CD4-positive, alpha-beta T cell treated with Interleukin-15 for 1 hour (primary cell): ENCODE measurements at places on chromosomes 1 and 21.

GRCh38 chr1:31373056-31373896 lies at the start of gene FABP3:
FABP3 (minus strand) TSS chr1:31373076; CDS start chr1:31373014, 62 bp downstream.
- DNase-seq, result no peak

DNA sequence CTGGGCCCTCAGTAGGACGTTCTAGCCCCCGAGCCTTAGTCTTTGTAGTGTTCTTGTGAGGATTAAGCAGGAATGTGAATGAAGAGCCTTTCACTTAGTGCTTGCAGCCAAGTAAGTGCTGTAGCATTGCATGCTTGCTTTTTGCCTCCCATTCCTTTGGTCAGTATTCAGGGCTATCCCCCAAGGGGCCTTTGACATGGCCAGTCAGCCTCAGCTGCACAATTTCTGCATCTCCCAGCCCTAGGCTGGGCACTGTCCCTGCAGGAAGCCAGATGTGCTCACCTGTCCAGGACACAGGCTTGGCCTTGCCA lies 30.5 kb downstream of the SOX13 start:
- DNase-seq, result no peak

GRCh38 chr1:183194527-183195141 lies 8.6 kb downstream of the LAMC2 start:
- no peak for DNase-seq

DNA sequence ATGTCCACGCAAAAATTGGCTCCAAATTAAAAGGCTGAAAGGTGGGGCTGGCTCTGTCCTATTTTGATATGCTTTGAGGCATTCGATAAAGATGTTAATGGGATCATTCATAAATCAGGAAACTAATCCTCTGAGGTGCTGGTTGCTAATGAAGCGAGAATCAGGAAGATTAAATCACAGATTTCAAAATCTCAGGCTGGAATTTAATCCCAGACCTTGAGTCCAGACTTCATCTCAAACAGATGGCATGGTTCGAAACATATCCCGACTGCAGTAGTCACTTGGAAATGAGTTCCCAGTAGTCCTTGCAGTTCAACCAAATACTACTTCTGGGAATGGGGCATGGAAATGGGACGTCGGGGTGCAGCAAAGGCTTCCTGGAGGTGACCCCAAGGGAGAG lies 4.5 kb upstream of the KLF17 start:
- no peak for DNase-seq

DNA sequence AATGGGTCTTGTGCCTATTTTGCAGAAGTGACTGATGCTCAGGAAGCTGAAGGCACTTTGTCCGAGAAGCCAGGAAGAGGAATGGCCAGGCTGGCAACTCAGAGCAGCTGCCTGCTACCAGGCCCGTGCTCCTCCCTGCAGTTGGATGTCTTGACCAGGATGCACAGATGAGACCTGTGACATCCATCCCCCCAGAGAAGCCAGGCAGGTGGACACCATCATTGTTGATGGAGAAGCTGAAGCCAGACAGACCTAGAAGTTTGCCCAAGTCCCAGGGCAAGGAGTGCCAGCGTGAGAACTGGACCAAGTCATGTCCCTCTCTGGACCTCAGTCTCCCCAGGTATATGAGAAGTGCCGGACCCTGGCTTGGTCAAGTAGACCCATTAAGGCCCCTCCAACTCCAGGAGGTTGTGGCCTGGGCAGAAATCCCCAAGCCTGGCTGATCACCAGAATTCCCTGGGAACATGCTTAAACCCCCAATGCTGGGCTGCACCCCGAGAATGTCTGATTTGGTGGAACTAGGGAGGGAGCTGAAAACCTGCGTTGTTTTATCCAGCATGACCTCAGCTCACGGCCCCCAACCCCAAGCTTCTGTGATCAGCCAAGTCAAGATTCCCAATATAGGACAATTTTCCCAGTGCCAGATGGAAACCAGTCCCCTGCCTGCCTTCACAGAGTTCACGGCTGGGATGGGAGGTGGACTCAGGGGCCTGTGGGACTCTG lies 82.4 kb downstream of the CAMK2N1 start:
- no peak for DNase-seq

DNA sequence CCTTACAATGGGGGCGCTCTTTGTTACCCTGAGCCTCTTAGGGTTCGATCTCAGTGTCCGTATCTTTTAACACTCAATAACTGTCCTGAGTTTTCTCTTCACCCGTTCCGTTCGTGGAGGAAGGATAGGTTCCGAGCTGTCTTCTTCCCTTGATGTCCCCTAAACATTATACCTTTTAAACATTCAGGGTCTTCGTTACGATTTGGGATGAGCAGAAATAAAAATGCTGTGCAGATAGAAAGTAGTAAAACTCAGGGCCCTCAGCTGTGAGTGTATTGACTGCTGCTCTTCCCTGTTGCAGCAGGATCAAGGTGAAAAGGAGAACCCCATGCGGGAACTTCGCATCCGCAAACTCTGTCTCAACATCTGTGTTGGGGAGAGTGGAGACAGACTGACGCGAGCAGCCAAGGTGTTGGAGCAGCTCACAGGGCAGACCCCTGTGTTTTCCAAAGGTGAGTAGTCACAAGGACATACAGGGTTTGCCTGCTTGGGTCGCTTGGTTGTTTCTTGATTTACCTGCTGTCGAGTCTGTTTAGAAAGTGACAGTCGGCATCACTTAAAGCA lies 784 bp downstream of the RPL11 start:
- no peak for DNase-seq

GRCh38 chr1:161046605-161047228 lies 940 bp upstream of the USF1 start:
- no peak for DNase-seq

- no peak for DNase-seq
Measured at GRCh38 chr1:11494771-11495170, 15.8 kb downstream of the DISP3 start.

DNA sequence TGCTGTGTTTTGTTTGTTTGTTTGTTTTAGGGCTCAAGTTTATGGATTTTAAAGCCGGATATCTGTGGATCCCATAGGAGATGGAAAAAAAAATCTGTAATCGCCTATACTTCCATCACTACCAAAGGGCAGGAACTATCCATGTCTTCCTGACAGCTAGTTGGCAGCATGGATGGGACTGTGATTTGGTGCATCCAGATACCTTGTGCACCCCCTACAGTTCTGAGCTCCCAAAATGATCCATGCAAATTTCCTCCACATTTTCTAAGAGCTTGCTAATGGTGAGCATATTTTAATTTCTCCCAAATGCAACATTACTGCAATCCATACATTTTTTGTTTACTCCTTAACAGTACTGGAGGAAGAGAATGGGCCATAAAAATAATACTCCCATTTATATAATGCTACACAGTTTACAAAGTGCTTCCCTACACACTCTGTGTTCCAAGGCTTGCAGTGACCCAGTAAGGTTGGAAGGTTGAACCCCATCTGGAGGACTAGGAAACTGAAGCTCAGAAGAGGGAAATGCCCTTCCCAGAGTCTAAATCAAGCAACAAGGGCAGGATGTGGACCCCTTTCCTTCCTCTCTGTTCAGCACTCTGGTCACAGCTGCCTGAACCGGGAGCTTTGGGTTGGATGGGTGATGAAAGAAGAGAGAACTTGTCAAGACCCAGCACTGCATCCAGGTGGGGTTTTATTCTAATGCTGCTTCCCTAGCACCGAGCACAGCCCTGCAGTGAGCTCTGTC lies 48.0 kb downstream of the CAPN8 start:
- no peak for DNase-seq

DNA sequence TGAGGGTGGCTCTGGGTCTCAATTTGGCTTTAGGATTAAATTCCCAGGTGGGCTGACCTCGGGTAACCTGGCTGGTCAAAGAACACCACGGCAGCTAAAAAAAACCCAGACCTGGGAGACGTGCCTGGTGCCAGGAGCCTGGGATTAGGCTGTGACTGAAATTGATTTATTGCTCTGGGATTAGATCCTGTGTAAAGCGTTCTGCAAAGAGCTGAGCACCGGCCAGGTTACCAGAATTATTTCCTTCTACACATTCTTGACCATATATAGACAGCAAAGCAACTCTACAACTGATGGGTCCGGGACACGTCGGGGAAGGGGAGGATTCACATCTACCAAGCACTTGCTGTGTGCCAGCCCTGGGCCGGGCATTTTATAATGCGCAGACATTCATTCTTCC lies 45.2 kb downstream of the TMCO4 start:
- no peak for DNase-seq

- DNase-seq, result no peak
Measured at GRCh38 chr1:109116286-109116685, 2.4 kb downstream of the ELAPOR1 start.

- DNase-seq, result no peak
Measured at GRCh38 chr1:109637446-109637845, 17.8 kb downstream of the AMPD2 start.

DNA sequence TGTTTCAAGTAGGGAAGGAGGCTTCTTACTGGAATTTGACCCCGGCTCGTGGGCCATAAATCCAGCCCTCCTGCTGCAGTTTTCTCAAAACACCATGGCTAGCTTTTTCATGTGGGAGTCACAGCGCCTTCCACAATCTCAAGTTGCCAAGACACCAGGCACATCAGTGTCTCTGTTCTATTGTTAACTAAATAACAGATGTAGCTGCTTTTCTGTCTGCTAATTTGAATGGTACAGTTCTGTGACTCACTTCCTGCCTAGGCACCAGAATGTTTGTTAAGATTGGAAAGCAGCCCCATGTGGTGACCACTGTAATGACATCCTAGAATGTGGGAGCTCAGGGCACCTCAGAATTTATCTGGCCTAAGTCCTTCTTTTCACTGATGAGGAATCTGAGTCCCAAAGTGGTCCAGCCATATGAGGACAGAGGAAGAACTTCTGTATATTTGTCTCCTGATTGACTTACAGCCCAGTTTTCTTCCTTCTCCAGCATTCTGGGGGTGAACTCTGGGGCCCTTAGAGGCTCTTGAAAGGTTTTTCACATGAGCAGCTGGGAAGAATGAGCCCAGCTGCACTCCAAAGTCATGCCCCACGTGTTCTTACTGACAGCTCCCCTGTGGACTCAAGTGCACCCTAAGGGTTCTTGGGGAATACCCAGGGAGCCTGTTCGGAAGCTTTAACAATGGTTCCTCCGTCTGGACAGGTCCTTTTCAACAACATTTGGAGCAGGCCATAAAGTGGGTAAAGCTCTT lies 27.5 kb downstream of the TRIM45 start:
- DNase-seq, result no peak

- no peak for DNase-seq
Measured at GRCh38 chr1:169941982-169942830, 48.5 kb upstream of the SCYL3 start.

GRCh38 chr1:93907718-93908117 lies 1.5 kb downstream of the GCLM start:
- no peak for DNase-seq

GRCh38 chr1:225944951-225945350 lies 3.9 kb upstream of the LEFTY2 start:
- DNase-seq, result no peak

GRCh38 chr1:28359592-28360239 lies 9.8 kb upstream of the PHACTR4 start:
- DNase-seq, result peak; percentile 63

DNA sequence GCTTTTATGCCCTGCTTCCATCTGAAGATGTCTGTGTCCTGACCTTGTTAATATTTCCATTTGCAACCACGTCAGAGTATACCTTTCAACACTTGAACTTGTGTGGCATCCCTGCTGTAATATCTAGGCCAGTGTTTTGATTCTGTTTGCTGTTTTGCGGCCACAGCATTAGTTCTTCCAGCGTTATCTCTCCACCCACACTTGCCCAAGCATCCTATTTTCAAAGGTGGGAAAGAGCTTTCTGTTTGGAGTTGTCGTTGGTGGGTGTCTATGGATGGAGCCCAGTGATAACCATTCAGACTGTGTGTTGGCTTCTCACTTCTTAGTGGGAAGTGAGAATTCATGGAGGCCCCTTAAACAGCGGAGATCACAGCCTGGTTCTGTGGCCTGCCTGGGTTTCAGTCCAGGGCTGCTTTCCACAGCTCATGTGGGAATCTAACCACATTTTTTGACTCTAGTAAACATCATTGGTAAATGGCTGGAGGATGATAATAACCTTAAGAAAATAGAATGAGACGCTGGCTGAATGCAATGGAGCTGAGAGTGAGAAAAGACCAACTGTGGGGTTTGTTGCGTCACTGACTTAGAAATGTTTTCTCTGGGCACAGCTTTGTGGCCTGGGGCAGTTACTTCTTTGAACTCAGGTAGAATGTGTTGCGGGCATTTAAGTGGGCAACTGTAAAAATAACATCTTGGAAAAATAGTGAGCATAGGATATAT lies 7.6 kb downstream of the TENT5C start:
- no peak for DNase-seq

DNA sequence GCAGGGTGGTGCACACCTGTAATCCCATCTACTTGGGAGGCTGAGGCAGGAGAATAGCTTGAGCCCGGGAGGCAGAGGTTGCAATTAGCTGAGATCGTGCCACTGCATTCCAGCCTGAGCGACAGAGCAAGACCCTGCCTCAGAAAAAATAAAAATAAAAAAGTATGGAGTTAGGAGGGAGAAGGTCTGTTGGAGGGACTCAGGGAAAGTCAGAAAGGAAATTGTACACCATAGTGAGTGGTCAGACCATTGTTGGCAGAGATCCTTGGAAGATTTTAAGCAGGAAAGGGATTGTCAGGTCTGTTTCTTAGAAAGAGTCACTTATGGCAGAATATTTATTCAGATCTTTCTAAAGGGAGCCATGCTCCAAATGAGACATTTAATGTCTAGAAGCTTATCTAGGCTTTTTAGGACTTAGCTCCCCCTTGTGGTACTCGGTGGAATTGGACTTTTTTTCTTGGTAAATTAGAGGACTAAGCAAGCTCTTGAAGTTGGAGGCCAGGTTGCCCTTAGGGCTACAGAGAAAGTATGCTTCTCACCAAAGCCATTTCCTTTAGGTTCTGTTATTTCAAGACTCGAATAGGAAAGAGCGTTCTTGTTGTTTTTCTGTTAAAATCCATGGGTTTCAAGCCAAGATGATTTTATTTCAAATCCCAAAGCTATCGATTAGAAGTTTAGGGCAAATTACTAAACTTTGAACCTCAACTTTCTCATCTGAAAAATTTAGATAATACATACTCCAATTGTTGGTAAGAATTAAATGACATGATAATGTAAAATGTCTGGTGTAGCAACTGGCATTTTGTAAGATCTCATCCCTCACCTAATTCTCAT lies 16.5 kb downstream of the MIA3 start:
- DNase-seq, result peak; percentile 42

DNA sequence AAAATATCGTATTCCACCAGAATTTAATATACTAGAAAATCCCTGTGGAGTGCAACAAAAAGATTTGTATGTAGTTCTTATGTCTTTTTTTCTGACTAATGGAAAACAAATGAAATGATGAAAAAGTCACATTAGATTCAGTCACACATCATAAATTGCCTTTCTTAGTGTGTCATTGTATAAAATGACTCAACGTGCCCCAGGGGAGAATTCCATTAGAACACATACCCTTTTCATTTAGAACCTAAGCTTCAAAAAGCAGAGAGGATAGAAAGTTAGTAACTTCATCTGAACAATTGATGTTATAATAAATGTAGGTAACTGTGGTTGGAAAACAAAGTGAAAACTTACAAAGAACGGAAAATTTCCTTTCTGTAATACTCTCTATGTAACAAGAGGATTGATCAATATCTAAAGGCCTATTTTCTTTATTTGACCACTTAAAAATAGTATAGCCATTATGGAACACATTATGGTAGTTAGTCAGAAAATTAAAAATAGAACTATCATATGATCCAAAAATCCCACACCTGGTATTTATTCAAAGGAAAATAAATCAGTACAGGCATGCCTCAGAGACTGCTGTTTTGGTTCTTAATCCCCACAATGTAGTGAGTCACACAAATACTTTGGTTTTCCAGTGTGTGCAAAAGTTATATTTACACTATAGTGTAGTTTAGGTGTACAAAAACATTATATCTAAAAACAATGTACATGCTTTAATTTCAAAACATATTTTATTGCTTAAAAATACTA lies 1016.1 kb downstream of the KCNT2 start:
- no peak for DNase-seq
